ENCODE measurements at places on chromosomes 4 and X. TPM values are rescaled to one million over a fixed set of nuclear protein-coding genes. Genes with fewer than 3 reads are reported as not detected.

CABS1 gene
- not detected for total RNA-seq

CT45A5 gene
- not detected for total RNA-seq

BBS7 gene
- 18.5 TPM for total RNA-seq

PPP4R3C gene
- not detected for total RNA-seq

SCML2 gene
- 1.4 TPM for total RNA-seq

REPS2 gene
- 4.9 TPM for total RNA-seq
